Activated CD8-positive, alpha-beta memory T cell treated with anti-CD3 and anti-CD28 coated beads for 24 hours (primary cell): ENCODE measurements at places on chromosomes 11 and 22.
A peak's percentile ranks its signal among the peaks of the same experiment; 100 is the strongest.

GRCh38 chr11:59766542-59767224 lies 11.5 kb downstream of the STX3 start:
- DNase-seq, result no peak

- peak; percentile 84 for DNase-seq
Observed at GRCh38 chr11:73980001-73980961, 2.4 kb downstream of the UCP2 start.

DNA sequence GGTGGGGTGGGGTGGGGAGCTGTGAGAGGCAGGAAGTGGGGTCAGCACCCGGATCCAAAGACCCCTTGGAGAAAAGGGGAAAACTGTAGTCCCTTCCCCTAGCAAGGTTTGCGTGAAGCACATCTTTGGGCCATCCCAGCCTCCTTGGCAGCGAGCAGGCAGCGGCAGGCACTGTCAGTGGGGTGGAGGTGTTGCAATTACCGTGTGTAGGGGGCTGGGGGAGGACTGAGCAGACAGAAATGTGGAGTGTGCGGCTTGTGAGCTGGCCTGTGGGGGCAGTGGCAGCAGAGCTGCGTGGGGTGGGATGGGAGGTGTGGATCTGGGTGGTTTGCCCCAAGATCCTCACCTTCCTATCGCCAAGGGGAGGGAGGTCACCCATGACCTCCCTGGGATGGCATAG lies 16.4 kb downstream of the DAGLA start:
- no peak for DNase-seq

DNA sequence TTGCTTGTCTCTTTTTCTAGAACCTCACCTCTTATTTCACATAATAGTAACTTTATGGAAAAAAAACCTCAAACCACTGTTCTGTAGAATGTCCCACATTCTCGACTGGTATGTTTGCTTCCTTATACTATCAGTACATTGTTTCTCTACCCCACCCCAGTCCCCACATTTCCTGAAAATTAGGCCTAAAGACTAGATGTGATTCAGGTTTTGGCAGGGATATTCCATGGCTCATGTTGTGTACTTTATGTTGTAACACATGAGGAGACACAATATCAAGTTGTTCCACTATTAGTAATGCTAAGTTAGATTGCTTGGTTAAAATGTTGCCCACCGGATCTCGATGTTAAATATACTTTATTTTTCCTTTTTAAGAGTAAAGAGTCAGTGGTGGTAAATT lies 34.7 kb downstream of the DDIAS start:
- DNase-seq, result no peak

DNA sequence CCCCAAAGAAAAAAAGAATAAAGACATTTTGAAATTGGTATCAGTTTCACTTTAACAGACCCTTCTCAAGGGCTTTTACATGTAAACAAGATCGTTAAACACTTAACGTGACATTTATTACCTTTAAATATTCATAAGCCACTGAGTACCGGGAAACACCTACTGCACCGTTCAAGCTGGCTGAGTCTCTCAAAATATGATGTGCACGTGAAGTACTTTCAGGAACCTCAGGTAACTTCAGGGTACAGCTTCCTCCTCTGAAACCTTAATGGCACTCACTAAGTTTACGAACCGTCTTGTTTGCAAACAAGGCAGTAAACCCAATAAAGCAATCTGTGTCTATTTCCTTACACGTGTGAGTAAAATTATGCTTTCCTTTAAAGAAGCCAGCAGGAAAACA lies 105.5 kb upstream of the TENM4 start:
- no peak for DNase-seq

GRCh38 chr22:35353318-35353717 lies 27.6 kb upstream of the HMOX1 start:
- no peak for DNase-seq

GRCh38 chr11:12797996-12798395 lies 123.8 kb downstream of the TEAD1 start:
- DNase-seq, result no peak

DNA sequence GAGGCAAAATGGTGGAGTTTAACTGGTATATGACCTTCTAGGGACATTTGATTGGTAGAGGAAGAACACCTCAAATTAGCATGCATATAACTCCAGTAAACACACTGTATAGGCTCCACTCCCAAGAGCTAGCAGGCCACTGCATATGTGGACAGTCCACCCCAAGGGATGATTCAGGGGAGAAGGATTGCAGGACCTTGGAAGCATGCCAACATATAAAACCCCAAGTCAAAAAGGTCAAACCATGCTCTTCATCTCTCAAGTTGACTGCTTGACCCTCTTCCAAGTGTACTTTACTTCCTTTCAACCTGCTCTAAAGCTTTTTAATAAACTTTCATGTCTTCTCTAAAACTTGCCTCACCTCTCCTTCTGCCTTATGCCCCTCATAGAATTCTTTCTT lies 459.9 kb upstream of the CCDC179 start:
- DNase-seq, result no peak

- DNase-seq, result no peak
Observed at GRCh38 chr11:107678632-107678971, 33.3 kb downstream of the SLN start.

GRCh38 chr11:123103326-123103980 lies 41.5 kb upstream of the HSPA8 start:
- no peak for DNase-seq

DNA sequence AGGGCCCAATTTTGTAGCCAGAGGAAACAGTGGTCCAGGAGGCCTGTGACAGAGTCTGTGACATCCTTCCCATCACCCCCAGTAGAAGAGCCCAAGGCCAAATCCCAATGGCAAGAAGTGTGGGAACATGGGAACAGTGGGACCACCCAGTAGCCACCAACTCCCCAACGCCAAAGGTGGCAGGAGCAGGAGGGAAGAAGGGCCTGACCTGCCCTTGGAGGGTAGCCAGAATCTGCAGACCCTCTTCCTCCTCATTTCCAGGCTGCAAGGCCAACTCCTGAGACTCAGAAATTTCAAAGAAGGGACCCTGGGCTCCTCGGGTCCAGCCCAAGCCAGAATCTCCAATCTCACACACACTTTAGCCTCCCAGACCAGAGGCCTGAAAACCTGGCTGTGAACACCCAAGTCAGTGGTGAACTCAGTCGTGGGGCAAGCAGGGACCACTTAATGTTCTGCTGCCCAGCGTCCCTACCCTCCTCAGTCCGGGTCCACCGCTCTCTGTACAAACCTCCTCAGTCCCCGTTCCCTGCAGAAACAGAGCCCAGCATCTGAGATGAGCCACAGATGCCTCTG lies 6.2 kb downstream of the RAB3IL1 start:
- no peak for DNase-seq

GRCh38 chr11:78943841-78944240 lies 369.2 kb upstream of the NARS2 start:
- no peak for DNase-seq

GRCh38 chr22:17250380-17251082 lies 31.3 kb upstream of the ADA2 start:
- DNase-seq, result no peak
